ENCODE measurements at places on chromosomes 11 and 22.

- no peak for DNase-seq
These were observed 16.4 kb upstream of the SCGB1A1 start for GRCh38 chr11:62402226-62402959.

DNA sequence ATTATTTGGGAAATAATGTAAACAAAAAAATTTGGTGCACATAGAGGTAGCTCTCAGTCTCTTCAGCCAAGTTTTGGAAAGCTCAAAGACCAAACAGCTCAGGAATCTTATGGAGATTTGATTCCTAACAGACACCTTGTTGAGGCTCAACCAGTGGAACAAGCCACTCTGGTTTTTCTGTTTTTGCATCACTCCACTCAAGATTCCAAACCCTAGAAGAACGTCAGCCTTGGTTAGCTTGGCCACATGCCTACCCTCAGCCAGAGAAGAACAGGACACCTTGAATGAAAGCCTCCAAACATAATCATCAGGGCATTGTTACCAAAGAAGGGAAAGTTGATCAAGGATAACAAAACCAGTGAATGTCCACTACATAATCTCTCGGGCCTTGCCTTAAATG, 3.8 kb upstream of the SMCO4 start:
- DNase-seq = no peak

DNA sequence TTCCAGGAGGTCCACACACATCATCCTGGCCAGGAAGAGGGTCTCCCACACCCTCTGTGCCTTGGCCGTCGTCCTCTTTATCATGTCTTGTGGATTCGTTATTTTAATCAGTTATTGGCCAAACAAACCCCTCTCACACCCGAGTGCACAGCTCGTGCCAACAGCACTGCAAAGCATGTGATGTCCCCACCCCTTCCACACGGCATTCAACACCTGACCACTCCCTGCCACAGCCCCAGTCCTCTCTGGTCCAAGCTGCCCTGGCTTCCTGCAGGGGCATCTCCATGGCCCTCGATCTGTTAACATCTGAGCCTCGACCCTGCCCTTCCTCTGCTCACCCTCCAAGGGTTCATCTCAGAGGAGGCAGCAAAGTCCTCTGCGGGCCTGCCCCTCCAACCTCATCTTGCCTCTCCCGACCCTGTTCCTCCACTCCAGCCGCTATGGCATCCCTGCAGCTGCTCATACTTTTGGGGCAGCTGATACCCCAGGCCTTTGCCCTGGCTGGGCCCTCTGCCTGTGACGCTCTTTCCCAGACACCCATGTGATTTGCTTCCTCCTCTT, 14.0 kb downstream of the MYEOV start:
- no peak for DNase-seq

- no peak for DNase-seq
These were observed at the start of gene SMIM35 for GRCh38 chr11:118086913-118087768. SMIM35 (minus strand) TSS chr11:118086963; CDS start chr11:118086757, 206 bp downstream.

GRCh38 chr11:64631675-64632074, 40.7 kb downstream of the SLC22A12 start:
- no peak for DNase-seq

GRCh38 chr22:43826142-43827002, 14.3 kb upstream of the EFCAB6 start:
- DNase-seq = no peak

- DNase-seq = no peak
These were observed 21.8 kb upstream of the OR56A1 start for GRCh38 chr11:6052374-6052773.

- DNase-seq = no peak
These were observed 49.4 kb downstream of the GALNT18 start for GRCh38 chr11:11572386-11572785.

- no peak for DNase-seq
These were observed 58.4 kb upstream of the PSMA1 start for GRCh38 chr11:14578541-14578956.

GRCh38 chr11:76329084-76329648, 51.8 kb downstream of the THAP12 start:
- DNase-seq = no peak

DNA sequence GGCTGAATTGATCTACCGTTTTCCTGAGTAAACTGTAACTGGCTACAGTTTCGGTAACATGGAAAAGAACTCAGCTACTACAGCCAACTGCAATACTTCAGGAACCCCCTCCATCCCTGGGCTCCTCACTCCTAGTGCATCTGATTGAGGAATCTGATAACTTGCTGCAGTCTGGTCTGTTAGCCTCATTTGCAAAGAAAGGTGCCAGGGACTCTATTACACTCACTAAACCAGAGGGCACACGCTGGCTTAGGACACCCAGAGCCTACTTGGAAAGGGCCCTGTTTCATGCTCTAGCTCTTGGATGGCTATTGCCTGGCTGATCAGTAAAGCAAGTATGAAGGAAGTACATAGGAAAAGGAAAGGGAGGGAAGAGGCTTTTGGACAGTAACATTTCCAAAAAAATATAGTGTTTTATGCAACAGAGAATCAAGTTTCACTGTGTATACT, 22.3 kb downstream of the APOL5 start:
- no peak for DNase-seq

DNA sequence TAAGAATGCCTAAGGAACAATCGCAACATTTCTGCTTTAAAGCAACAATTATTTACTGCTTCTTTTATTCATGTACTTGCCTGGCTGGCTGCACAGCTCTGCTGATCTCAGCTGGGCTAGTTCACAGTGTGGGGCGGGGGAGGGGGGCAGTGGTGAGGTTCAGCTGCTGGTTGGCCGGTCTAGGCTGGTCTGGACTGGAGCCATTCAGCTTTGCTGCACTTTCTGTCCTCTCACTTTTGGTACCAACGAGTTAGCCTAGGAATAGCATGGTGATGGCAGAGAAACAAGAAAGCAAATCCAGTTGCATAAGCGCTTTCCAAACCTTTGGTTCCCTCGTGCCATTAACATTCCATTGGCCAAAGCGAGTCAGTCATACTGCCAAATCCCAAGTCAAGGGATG, 16.0 kb upstream of the MIF start:
- no peak for DNase-seq

GRCh38 chr11:92226331-92227229, 2.0 kb downstream of the FAT3 start:
- DNase-seq = peak; percentile 62

- no peak for DNase-seq
These were observed 44.0 kb upstream of the KIRREL3 start for GRCh38 chr11:127044535-127044934.

DNA sequence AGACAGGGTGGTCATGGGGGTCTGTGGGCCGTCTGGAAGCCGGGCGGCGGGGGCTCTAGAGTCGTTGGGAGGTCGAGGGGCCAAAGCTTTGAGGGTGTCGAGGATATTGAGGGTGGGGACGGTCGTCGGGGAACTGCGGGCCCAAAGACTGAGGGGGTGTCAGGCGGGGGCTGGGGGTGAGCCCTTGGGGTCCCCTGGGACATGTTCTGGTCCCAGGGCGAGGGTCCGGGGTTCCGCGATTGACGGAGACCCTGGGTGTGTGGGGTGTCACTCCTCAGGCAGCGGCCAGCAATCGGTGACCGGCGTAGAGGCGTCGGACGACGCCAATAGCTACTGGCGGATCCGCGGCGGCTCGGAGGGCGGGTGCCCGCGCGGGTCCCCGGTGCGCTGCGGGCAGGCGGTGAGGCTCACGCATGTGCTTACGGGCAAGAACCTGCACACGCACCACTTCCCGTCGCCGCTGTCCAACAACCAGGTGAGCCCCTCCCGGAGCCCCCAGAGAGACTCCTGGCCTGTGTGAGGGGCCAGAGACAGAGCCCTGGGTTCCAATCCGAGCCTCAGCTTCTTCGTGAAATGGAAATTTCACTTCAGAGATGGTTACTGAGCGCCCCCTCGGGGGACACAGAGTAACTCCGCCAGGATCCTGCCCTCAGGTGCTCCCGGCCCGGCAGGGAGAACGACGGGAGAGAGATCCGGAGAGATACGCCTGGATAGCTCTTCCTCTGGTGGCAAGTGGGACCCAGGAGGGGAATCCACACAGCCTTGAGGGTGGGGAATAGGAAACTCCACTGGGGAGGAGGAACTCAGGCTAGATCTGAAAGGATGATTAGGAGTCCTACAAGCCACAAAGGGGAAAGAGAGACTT, 714 bp downstream of the SDF2L1 start:
- DNase-seq = no peak

- DNase-seq = no peak
These were observed 1074.5 kb downstream of the TBC1D22A start for GRCh38 chr22:47836957-47837356.

GRCh38 chr11:2105511-2105910, 33.7 kb downstream of the IGF2 start:
- no peak for DNase-seq

DNA sequence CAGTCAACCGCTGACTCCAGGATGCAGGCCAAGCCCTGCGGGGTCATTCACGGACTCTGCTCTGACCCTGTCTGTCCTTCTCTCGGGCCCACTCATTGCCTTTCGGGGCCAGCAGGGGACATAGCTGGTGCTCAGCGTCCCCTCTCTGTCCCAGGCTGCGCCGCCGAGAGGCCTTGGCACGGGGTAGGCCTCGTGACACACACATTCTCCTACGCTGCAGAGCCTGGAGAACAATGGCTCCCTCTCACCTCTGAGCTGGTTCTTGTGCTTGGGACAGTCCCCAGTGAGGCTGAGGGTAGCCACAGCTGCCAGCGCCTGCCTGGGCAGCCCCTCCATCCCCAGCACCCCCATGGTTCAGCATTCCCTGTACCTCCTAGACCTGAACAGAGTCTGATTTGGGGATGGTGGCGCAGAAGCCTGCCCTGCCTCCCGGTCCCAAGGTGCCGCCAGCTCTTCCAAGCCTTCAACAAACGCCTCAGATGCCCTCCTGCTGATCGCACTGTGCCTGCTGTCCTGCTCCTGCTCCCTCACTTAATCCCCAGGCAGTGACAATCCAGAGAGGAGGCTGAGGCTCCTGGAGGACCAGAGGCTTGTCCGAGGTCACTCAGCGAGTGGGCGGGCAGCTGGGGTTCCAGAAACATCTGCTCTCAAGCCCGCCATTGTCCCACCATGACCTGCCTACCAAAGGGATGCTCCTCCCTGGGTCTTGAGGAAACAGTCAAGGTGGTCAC, 30.4 kb downstream of the DUSP8 start:
- DNase-seq = no peak

DNA sequence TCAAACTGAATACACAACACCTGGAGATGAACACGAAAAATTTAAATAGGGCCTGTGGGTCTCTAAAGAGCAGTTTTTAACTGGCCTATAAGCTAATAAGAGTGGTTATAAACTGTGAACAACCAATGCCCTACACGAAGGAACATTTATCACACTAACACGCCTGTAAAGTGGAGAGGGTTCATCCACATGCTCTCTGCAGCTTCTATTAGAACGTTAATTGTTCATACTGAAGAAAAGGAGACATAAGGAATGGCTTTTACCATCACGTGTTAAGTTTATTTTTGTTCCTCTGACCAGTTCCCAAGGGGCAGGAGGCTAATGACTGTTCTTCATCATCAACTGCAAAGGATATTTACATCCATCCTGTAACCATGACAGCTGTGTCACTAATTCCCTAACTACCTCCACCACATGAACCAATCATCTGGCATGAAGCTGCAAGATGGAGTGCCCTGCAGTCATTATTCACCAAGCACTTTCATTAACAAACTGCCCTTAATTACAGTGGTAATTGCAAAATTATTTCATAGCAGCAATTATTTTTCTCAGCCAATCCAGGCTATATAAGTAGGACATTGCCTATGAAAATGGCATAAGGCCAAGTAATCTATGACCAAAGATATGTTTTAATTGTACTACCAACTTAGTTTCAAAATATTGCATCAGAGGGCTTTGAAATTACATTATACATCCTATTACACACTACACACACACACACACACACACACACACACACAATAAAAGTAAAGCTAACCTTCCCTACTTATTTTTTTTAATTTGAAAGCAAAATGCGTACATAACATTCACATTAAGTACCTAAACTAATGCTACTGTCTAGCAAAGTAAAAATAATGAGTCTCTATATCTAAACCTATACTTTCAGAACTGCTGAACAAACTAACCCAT, 186.7 kb downstream of the CADM1 start:
- DNase-seq = no peak

DNA sequence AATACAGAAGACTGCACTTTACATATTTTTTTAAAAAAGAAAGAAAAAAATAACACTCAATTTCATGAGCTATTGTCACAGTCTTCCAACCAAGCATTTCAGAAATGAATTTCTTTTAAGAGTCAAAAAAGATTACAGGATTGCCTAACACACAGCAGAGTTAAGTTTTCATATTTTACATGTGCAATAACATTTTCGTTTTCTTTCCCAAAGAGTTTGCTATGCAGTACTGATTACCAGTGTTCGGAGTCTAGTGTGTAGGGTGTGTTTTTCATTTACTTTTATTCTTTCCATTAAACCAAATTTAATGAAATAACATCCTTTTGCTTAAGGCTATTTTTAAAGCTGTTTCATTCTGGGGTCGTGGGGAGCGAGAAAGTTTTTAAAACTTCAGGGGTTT, 53.2 kb downstream of the MN1 start:
- no peak for DNase-seq

GRCh38 chr22:31962387-31963125, 18.2 kb downstream of the YWHAH start:
- no peak for DNase-seq

DNA sequence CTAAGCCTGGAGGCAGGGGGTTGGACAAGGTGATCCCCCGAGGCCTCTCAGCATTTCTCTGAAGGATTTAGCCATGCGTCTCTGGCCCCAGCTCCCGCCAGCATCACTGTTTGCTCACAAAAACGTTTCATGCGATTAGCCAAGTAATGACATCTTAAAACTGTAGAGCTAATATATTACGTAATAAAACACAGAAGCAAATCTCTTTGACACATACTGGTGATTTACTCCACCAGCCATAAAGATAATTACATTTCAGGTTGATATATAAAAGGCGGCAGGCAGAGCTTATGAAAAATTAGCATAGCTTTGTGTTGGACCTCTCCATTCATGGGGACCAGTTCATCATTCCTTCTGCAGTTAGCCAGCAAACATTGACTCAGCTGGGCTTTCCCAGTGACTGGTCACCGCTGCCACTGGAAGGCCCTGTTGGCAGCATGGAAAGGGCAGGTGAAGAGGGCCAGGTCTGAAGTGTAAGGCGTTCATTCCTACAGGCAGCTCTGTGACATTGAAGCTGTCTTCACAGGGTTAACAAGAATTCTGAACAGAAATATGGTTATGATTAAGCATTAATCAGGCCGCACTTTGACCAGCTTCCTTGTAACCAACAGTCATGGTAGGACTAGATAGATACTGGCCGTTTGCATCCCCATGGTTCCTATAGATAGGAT, 150.3 kb downstream of the NECTIN1 start:
- DNase-seq = no peak

GRCh38 chr11:16941935-16942334, 72.3 kb downstream of the PLEKHA7 start:
- DNase-seq = no peak

GRCh38 chr11:19746086-19746485, 33.4 kb downstream of the NAV2 start:
- no peak for DNase-seq

DNA sequence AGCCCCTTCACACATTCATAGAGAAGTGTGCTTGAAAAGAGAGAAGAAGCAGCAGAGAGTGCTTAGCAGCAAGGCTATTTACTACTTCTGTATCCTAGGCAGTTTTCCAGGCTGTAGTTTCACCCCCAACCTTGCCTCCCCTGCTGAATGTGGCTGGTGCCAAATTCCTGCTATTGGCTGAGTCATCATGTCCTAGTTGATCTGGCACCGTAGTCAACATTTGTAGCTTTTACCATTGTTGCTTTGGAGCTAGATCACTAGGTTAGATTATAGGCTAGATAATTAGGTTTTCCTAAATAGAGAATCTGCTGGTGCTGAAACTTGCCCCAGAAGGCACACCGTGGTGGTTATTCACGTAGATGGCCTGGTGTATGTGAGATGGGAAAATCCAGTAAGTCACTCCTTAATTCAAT, 32.7 kb downstream of the ARHGAP42 start:
- DNase-seq = no peak

All from right forelimb (tissue), 1 donor.